ENCODE measurements at places on chromosomes 7 and 10. TPM values are rescaled to one million over a fixed set of nuclear protein-coding genes. Genes with fewer than 3 reads are reported as not detected.

CRPPA gene
- 9.5 TPM for total RNA-seq

GPR22 gene
- total RNA-seq, result 226 TPM

ELMO1 gene
- 78.9 TPM for total RNA-seq

PCGF6 gene
- total RNA-seq, result 12.5 TPM

KDM7A gene
- total RNA-seq, result 18.6 TPM

MAGI2 gene
- total RNA-seq, result 244 TPM

GIMAP8 gene
- total RNA-seq, result 2.8 TPM

AZGP1 gene
- not detected for total RNA-seq

LBX1 gene
- not detected for total RNA-seq

HMX2 gene
- total RNA-seq, result not detected

ELN gene
- total RNA-seq, result 10.9 TPM

Measured in occipital lobe (tissue), 3 donors.